ENCODE measurements at places on chromosomes 11 and 22.

DNA sequence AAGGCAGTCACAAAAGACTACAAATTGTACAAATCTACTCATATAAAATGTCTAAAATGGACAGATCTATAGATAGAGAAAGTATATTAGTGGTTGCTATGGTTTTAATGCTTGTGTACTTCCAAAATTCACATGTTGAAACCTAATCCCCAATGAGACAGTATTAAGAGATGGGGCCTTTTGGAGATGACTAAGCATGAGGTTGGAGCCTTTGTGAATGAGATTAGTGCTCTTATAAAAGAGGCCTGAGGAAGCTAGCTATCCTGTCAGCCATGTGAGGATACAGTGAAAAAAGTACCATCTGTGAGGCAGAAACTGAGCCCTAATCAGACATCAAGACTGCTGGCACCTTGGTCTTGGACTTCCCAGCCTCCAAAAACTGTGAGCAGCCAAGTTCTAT is 82.6 kb downstream of the CYP2R1 start:
- DNase-seq: no peak

- no peak for DNase-seq
Observed at GRCh38 chr11:122319691-122320620, 203.9 kb upstream of the BLID start.

DNA sequence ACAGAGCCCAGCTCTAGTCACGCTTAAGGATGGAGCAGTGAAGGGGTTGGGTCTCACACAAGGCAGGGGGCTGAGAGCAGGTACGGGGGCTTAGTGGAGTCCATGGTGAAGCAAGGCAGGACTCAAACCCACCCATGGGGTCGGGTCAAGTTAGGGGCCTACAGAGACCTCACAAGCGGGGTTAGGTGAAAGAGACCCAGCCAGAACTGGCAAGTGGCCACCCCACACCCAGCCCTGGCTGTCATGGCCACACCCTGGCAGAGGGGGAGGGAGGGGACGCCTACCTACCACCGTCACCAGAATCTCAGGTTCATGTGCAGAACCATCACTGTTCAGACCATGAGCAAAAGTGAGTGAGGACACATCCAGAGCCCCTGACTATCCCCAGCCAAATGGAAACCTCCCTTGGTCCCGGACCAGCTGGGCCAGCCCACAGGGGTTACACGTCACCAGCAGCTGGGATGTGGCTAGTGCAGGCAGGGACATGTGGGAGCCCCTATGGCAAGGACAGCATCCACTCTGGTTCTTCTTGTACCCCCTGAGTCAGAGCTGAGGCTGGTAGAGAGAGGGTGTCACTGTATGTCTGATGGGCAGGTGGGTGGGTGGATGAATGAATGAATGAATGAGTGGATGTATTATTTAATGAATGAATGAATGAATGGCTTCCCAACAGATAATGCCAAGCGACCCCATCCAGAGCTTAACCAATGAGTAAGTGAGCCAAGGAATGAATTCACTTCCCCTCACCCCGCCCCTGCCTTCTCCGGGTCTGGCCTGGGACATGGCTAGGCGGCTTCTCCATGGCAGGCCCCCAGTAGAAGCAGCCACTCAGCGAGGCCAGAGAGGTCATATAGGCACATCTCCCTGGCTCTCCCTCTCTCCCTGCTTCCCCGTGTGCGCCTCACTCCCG is 681.6 kb downstream of the TBC1D22A start:
- DNase-seq: no peak

DNA sequence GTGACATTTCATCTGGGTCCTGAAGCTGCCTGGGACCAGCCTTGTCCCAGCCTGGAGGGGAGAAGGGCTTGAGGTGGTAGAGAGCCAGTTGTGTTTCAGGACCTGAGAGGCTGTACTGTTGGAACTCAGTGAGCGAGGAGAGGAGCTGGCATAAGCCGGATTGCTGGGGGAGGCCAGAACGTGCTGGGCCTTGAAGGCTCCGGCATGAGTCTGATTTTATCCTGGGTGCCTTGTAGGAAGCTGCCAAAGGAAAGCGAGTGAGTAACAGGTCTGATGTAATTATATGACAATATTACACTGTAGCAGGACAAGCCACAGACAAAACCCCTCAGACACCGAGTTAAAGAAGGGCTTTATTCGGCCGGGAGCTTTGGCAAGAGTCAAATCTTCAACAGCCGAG is 17.2 kb downstream of the AP2A2 start:
- DNase-seq: no peak

- no peak for DNase-seq
Observed at GRCh38 chr11:115324581-115325432, 179.4 kb downstream of the CADM1 start.

DNA sequence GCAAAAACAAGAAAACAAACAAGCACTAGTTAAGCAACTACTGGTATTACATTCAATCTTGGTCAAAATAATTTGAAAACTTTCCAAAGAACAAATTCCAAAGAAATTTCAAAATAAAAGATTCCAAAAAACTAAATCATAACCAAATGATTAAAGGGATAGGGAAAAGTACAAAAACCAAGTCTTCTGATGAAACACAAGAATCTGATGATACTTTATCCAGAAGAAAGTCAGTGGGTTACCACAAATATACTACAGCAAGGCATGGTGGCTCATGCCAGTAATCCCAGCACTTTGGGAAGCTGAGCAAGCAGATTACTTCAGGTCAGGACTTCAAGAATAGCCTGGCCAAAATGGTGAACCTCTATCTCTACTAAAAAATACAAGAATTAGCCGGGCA is 59.1 kb downstream of the NUP98 start:
- no peak for DNase-seq

- DNase-seq: no peak
Observed at GRCh38 chr11:18088366-18088765, 17.5 kb downstream of the SAAL1 start.

DNA sequence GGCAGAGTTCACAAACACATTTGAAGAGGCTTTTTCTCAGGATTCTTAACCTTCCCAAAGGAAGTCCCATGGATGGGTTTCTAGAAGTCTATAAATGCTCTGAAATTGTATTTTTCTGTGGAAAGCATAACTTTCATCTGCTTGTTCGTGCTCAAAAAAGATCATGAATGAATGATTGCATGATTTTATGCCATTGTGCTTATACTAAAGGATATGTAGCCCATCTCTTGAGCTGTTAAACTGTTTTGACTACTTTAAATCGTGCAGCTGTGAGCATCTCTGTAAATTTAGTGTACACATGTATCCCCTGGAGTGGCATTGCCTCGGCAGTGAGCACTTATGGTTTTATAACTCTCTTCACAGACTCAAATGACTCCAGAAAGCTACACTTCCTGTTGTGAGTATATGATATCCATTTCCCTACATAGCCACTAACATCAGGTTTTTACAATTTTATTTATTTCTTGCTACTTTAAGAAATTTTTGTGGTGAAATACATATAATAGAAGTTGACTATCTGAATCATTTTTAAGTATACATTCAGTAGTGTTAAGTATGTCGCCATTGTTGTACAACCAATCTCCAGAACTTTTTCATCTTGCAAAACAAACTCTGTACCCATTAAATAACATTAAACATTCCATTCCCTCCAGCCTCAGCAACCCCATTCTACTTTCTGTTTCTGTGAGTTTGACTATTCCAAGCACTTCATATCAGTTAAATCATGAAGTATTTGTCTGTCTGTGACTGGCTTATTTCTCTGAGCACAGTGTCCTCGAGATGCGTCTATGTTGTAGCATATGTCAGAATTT is 8.0 kb downstream of the NEAT1 start:
- DNase-seq: no peak

DNA sequence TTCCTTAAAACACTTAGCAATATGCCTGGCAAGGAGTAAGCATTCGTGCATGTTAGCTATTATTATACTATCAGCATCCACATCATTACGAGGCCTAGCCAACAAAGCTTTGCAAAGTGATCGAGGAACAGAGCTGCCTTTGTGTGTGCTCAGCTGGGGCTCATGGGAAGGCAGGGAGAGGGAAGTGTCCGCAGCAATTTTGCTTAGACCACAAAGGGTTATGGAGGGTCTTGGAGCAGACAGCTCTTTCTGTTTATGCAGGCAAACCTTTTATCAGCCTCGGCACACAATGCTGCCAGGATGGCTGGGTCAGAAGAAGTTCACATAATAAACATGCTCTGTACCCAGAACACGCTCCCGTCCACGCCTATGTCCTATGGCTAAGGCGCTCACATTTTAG is 10.9 kb upstream of the DKK3 start:
- no peak for DNase-seq

DNA sequence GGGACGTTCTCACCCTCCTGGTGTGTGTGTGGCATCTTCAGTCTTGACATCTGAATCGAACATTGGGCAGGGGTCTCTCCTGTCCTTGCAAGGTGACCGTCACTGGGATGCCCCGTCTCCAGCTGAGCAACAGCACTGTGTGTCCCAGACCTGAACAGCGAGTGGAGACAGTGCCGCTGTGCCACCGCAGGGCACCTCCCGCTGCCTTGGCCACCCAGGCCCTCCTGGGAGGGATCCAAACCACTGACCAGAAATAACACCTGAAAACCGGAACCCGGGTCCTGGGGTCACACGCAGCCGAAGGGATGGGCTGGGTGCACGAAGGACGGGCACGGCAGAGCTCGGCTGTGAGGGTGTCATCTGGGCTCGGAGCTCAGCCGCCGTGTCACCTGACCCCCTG is 102.2 kb downstream of the BRD1 start:
- no peak for DNase-seq

- DNase-seq: no peak
Observed at GRCh38 chr11:84819128-84819527, 808.0 kb downstream of the DLG2 start.

DNA sequence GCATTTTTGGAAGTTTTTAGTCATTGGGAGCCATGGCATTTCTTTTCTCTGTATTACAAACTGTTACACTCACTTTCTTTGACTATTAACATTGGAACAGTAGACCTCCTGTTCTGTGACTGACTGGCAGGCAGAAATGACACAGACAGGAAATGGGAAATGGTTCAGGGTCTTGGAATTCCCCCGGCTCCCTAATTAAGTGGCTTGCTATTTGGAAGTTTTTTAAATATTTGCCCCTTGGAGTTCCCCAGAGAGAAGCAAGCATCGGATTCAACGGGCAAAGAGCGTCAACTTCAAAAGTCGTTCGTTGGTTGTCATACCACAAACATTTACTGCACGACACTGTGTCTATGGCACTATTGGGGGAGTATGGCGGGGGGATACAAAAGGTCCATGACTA is 1.1 kb upstream of the BIRC2 start:
- DNase-seq: no peak

- DNase-seq: no peak
Observed at GRCh38 chr11:24513479-24514218, 16.8 kb downstream of the LUZP2 start.

DNA sequence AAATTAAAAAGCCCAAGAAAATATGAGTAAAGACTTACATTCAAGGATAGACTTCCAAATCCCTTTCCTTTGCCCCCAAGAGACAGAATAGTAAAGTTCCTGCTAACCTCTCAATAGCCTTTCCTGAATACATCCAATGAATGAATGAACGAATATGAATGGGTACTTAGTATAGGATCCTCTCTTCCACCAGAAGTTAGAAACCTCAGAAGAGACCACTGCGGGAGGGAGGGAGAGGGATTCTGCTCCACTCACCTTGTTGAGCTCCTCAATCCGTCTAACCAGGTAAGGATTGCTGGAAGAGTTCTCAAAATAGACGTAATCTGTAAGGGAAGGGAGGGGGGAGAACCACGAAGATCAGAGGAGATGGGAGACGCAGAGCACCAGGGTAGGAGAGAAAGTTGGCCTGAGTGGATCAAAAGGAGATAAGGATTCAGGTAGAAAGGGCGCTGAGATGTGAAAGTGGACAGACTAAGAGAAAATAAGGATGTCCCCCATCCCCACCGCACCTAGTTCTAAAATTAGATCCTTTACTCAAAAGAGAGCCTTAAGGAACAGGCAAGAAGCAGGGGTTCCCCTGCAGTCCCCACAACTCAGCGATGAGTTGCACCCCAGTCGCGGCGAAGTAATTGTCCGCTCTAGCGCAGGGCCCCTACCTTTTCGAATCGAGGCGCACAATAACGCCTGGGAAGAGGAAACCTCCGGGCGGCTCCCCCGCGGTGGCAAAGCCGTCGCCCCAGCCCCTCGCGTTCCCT is 1.1 kb downstream of the MTA2 start:
- DNase-seq: no peak

- no peak for DNase-seq
Observed at GRCh38 chr11:98955551-98955950, 65.2 kb upstream of the CNTN5 start.

DNA sequence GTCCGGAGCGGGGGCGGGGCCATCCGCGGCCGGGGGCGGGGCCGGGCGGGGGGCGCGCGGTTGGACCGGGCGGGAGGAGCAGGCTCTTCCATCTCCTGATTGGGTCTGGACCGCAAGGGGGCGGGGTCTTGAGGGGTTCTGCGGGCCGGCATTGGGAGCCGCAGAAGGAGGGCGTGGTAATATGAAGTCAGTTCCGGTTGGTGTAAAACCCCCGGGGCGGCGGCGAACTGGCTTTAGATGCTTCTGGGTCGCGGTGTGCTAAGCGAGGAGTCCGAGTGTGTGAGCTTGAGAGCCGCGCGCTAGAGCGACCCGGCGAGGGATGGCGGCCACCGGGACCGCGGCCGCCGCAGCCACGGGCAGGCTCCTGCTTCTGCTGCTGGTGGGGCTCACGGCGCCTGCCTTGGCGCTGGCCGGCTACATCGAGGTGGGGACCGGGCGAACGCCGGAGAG is at the start of gene APLP2:
Gene APLP2 (plus strand): TSS at position 236 of the 450 bp plus-strand sequence. CDS start 84 bp downstream, at position 320.
- DNase-seq: peak; percentile 97

DNA sequence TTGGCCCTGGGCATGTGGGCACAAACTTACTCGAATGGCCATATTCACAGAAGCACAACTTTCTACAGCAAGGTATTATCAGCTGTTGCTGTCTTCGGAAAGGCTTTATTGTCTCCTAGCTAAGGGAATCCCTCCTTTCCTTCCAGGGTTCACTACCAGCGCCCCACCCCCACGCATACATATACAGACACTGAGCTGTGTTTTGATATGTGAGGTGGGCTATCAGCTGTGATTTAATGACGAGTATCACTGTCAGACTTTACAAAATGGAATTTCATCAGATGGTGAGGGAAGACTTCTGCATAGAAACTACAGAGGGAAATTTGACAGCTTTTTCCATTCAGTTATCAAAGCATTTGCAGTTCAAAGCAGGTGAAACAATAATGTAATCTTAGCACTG is 730.2 kb downstream of the NTM start:
- no peak for DNase-seq

DNA sequence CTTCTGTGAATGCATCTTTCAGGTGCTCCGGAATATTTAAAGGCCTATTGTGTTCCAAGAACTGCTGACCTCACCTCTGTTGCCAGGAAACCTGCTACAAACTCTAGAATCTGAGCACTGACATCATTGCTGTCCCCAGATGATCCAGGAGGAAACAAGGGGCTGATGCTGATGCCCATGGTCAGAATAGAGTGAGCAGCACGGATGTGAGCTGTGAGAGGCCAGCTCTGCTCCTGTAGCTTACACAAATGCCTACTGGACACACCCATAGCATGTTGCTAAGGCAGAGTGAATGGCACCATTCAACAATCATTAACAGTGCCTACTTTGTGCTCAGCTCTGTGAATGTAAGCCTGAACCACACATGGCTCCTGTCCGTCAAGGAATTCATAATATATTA is 276.7 kb upstream of the API5 start:
- DNase-seq: no peak

- DNase-seq: no peak
Observed at GRCh38 chr11:1792461-1792860, 28.7 kb upstream of the CTSD start.
